ENCODE measurements at places on chromosomes 4 and X. TPM values are rescaled to one million over a fixed set of nuclear protein-coding genes. Genes with fewer than 3 reads are reported as not detected.

- no peak for DNase-seq
These were observed 1659.8 kb upstream of the ADGRL3 start for GRCh38 chr4:59540311-59540710.

- no peak for DNase-seq
These were observed 72.4 kb upstream of the JADE1 start for GRCh38 chr4:128737098-128737513.

Gene NUP62CL
- total RNA-seq: 2.1 TPM

- DNase-seq: no peak
These were observed 29.3 kb upstream of the GPRIN3 start for GRCh38 chr4:89336818-89337420.

All from naive thymus-derived CD4-positive, alpha-beta T cell (primary cell).